HT-29 (cell line): ENCODE measurements at places on chromosomes 16 and 17. TPM values are rescaled to one million over a fixed set of nuclear protein-coding genes. Genes with fewer than 3 reads are reported as not detected.

The PRAC2 gene
- 0.76 TPM in 1 of 2 replicates, not detected in the other for total RNA-seq

- no peak for DNase-seq
Measured at GRCh38 chr16:73190256-73190655, 142.3 kb upstream of the ZFHX3 start.

- DNase-seq: no peak
Measured at GRCh38 chr17:37322826-37323561, 52.8 kb upstream of the C17orf78 start.

GRCh38 chr17:36066365-36066985, 2.4 kb downstream of the CCL18 start:
- DNase-seq: no peak

- DNase-seq: no peak
Measured at GRCh38 chr16:60788631-60789030, 1247.6 kb downstream of the CDH8 start.

DNA sequence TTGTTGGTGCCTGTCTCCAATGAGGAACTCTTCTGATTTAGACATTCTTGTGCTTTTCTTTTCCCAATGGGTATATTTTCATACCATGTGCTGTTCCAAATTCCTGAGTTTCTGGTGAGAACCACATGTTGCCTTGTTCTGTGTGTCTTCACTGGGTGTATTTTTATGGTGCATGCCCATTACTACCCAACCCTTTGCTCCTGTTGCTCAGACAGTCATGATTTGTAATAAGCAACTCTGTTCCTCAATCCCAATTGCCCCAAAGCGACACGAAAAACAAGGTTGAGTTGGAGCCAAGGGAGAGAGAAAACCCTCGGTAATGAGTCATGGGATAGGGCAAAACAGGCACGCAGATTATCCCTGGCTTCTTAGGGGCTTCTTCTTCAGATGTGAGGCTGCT, 101.8 kb downstream of the ABCA8 start:
- DNase-seq: no peak

The USP6 gene
- not detected in 2 replicates for total RNA-seq

DNA sequence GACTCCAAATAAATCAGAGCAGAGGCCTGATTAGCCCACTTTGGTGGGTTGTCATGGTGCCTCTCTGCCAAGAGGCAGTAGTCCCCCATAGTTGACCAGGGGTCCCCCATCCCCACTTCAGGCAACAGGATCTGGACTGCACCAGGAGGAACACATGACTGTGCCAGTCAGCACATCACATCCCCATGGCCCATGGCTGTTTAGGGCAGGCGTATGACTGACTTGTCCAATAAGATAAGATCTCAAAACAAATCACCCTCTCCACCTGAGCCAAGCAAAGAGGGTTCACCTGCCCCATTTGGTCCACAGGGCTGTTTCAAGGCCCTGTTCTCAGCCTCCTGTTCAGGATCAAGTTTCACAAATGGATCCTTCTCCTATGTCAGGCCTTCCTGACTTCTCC, 93.3 kb downstream of the C16orf78 start:
- no peak for DNase-seq
